ENCODE measurements at places on chromosomes 6 and 20. TPM values are rescaled to one million over a fixed set of nuclear protein-coding genes. Genes with fewer than 3 reads are reported as not detected.

DNA sequence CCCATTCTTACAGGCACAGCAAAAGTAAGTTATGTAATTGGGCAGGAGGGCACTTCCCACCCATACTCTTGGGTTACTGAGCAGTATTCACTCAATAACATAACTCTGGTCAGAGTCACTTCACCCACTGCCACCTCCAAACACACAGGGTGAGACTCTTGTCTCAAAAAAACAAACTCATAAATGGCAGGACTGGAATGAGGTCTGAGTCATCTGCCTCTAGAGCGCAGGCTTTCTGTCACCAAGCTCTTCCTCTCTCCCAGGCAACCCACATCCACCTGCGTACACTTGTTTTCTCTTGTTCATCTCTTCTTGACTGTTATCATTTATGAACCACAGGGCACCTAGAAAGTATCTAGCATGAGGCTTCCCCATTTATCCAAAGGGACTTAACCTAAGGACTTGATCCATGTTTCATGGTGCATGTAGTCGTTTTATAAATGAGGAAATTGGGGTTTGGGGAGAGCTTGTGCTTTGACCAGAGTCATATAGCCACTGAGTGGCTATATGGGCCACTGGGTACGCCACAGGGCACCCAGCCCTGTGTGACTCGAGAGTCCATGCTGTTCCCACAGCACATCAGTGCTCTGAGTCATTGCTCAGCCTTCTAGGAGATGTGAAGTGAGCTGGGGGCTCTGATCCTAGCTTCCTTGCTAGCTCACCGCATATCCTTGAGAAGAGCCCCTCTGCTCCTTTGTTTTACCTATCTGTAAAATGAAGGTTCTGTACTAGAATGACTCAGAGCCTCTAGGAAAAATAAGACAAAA is 22.4 kb downstream of the C20orf173 start:
- no peak for DNase-seq

GRCh38 chr20:60126975-60127374 is 168.8 kb downstream of the CDH26 start:
- no peak for DNase-seq

GRCh38 chr6:141483598-141484061 is 649.1 kb upstream of the GJE1 start:
- DNase-seq, result peak; percentile 6

DNA sequence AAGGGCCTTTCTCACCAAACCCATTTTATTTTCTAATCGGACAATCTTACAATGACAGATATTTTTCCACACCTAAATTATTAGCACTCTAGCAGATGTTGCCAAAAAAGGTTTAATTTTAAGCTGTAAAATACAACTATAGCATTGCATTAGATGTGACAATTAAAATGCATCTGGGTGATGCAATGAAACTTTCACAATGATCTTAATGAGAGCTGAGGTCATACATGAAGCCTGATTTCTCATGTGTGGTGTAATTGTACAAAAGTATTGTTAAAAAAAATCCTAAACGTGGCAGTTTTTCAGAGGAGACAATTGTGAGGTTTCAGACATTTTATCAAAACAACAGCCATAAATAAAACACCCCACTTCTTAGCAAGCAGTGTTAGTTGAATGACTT is 606.0 kb downstream of the HDGFL1 start:
- no peak for DNase-seq

- DNase-seq, result no peak
Observed at GRCh38 chr6:52958546-52959255, 36.4 kb downstream of the GSTA4 start.

DNA sequence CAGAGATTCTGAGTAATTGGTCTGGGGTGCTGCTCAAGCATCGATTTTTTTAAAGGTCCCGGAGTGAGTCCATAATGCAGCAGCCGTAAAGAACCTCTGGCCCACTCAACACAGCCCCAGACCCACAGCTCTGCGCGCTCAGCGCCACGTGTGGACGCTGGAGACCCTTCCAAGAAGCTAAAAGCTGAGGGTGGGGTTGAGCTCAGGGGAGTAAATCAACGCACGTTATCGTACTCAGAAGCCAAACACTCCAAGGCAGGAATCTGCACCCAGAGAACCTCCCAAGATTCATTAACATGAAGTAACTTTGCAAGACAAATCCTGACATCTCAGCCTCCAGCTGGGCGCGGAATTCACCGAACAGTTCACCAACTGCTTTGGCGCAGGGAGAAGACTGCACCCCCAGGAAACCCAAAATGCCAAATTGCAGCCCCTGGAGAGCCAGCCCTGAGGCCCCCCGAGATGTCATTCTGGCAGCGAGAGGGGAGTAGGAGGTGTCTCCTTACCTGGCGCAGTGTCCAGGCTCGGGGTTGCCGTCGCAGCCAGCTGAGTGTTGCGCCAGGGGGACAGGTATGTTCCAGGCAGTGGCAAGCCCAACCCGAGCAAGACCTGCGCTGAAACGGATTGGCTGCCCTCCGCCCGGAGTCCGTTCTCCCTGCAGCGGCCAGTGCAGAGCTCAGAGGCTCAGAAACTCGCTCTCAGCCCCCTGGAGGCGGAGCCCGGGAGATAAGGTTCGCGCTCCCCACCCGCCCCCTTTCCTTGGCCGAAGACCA is at the start of gene COL21A1:
Gene COL21A1 (minus strand): TSS at position 700 of the 773 bp plus-strand sequence. CDS start 64,962 bp downstream, outside the sequence.
- no peak for DNase-seq

GRCh38 chr6:161985876-161986423 is 712.1 kb upstream of the AGPAT4 start:
- DNase-seq, result no peak

GRCh38 chr20:57748601-57749130 is 38.9 kb upstream of the PMEPA1 start:
- peak; percentile 52 for DNase-seq

- no peak for DNase-seq
Observed at GRCh38 chr20:63706852-63707557, 771 bp downstream of the ARFRP1 start.

GRCh38 chr6:10567256-10568026 is 46.3 kb downstream of the GCNT2 start:
- no peak for DNase-seq

DNA sequence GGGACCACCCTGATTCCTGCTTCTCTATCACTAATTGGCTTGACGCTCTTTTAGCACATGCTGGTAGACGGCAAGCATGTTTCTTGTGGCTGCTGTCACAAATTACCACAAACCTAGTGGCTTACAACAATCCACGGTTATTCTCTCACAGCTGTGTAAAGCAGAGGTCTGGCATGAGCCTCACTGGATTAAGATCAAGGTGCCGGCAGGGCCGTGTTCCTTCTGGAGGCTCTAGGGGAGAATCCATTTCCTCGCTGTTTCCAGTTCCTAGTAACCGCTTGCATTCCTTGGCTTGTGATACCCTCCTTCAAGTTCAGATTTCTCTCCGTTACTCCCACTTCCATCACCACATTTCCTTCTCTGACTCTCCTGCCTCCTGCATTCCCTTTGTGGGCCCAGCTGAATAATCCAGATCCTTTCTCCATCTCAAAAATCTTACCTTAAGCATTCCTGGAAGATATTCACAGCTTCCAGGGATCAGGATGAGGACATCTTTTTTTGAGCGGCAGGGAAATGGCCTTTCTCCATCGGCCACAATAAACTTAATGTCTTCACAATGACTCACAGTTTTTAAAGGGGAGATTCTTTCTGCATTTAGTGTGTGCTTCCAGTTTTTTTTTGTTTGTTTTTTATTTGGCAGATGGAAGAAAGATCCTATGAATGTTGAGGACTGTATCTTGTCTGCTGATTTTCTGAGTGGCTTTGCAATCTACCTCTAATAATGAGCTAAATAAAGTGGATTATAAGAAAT is 39.9 kb downstream of the BMP6 start:
- no peak for DNase-seq

Gene LAMP5
- 7.8 TPM for polyA plus RNA-seq

Gene ZNF391
- polyA plus RNA-seq, result 13.5 TPM

Gene KIF6
- 6.6 TPM for polyA plus RNA-seq

All from left kidney (tissue), 8 donors.